ENCODE measurements at places on chromosomes 5 and 9.

- DNase-seq = no peak
Measured at GRCh38 chr5:92574023-92574422, 1007.0 kb downstream of the NR2F1-AS1 start.

DNA sequence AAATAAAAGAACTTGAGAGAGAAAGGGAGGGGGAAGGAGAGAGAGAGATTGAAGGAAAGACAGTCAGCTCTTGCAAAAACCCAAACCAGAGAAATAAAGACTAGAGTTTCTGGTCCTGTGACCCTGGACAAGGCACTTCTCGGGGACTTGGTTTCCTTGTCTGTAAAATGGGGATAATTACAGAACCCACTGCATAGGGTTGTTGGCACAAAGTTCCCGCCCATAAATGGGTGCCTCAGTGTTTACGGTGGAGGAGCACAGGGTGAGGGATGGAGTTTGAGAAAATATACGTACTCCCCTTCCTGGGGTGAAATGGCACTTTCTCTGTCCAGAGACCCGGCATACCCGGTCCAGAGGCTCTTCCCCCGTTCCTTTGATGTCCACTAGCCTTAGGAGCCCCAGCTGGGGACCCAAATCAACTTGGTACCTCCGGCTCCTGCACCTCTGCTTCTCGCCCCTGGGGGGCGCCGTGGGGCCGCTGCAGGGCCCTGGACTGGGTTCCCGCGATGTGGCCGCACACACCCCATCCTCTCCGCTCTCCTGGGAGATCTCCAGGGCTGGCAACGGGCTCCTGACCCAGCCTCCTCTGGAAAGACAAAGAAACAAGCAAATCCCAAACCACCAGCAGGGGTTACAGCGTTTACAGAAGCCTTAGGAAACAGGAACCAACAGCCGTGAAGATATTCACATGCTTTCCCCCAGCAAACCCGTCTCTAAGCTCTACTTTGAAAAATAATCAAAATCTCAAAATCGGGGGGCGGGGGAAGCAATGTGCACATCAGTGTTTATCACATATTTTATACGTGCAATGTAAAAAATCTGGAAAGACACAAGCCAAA lies 26.3 kb downstream of the PTGES start:
- DNase-seq = peak; percentile 85

DNA sequence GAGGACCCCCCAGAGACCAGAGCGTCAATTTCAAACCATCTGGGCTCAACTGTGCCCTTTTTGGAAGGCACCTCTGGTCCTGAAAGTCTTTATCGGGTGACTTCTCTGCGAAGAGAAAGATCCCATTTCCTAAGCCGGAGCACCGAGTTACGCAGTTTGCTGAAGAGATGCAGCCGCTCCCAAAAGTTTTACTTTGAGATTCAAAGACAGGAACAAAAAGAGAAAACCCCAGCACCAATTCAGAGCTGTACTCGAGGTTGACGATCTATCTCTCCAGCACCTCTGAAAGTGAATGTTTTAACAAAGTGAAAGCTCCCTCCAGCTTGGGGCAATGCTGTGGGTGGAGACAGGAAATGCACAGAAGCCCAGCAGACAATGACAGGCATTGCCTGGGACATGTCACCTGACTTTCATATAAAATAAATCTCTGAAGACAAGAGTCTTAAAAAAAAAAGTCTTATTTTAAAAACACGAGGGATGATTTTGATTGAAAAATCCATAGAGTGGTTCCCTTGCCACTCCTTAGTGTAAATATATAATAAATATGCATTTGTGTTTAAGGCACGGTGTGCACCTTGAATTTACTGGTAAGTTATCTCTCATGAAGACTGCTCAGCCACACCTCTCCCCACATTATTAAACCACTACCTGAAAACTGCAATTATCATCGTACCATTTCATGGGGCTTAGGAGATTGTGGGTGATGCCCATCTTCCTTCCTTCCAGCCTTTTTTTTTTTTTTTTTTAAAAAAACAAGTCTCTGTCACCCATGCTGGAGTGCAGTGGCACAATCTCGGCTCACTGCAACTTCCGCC lies 79.9 kb downstream of the FNBP1 start:
- DNase-seq = no peak

GRCh38 chr9:112753725-112754124 lies 3.2 kb downstream of the SNX30 start:
- DNase-seq = peak; percentile 57

DNA sequence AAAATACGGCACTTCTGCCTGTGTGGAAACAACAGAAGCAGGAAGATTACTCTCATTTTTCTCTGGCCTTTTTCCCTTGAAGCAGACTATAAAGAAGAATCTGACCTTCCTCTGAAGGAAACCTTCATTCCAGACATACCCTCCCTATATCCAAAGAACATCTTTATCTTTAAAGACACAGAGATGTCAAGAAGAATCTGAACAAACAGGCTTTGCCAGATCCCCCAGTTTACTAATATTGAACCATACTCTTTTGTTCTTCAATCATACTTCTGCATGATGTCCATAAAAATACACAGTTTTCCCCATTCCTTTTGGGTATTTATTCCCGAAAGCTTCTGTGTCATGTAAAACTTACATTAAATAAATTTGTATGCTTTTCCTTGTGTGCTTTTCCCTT lies 225.8 kb downstream of the MAT2B start:
- DNase-seq = no peak

DNA sequence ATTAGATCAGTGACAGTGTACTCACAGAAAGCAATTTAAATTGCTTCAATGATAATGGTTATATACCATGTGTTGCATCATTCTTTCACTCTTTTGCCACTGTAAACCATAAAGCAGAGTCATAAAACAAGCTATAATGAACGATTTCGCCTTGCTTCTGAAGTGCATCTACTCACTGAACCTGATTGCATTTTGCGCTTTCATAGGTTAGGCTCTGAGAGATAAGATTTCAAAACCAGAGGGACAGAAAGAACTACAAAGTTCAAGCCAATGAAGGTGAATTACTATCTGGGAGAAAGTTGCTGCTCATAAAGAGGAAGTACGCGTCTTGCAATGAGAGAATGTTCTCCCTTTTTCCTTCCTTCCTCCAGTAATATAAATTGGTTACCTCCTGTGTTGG lies 412.7 kb downstream of the CETN3 start:
- peak; percentile 45 for DNase-seq

DNA sequence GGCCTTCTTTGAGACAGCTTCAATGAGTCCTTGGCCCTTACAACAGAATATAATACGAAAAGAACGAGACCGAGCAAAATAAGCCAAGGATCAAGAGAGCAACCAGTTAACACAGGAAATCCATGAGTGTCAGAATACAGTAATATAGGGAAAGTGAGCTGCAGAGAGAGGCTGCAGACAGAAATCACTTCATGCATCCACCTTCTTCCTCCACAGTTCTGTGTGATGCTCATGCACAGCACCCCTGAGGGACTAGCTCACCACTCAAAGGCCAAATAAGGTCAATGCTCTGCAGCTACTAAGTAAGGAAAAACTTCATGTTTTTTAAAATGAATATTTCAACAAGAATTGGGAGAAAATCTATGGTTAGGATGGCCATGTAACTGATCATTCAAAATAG lies 257.1 kb downstream of the MCTP1 start:
- no peak for DNase-seq

DNA sequence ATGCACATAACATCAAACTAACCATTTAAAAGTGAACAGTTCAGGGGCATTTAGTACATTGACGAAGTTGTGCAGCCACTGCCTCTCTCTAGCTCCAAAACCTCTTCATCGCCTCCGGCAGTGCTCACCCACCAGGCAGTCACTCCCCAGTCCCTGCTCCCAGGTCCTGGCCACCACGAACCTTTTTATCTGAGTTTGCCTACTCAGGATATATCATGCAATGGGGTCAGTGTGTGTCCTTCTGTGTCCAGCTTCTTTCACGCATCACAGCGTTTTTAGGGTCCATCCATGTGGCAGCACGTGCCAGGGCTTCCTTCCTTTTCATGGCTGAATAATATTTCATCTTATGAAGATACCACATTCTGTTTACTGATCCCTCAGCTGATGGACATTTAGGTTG lies 4.6 kb downstream of the AHRR start:
- no peak for DNase-seq

GRCh38 chr9:136329211-136329627 lies 1.9 kb downstream of the GPSM1 start:
- DNase-seq = no peak

DNA sequence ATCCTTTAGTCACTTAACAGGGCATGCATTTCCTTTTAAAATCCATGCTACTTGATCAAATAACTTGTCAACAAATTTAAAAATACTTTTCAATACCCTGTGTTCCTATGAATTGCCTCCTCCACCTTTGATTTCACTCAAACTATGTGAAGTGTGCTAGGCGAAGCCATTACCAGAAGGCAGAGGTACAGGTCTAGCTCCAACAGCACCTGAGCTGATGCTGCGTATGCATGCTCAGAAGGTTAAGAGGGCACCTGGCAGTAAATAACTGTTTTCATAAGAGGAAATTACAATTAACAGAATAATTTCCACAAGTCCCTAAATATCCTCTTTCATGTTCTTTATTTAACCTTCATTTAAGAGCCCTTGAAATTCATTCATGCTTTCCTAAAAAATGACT lies 251.8 kb downstream of the EFNA5 start:
- no peak for DNase-seq

DNA sequence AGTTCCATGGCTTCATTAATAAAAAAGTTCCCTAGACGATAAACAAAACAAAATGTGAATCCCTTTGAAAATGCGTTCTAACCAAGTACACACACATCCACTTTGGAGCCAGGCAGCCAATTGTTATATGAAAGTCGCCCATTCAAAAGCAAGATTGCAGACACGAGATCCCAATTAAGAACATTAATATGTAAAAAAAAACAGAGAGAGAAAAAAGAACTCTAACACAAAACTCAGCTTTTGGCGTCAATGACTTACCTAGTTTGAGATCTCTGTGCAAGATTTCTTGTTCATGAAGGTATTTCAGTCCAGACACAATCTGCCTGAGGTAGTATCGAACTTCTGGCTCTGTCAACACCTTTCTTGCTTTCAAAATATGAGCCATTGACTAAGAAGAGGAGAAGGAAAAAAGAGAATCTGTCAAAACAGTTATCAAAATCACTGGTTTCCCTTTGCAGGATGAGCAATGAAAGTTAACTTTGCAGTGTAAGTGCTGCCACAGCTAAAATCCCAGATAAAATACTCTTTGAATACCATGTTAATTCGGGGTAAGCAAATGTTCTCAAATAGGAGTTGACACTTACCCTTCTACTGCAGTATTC lies 1.6 kb downstream of the PLK2 start:
- DNase-seq = no peak

DNA sequence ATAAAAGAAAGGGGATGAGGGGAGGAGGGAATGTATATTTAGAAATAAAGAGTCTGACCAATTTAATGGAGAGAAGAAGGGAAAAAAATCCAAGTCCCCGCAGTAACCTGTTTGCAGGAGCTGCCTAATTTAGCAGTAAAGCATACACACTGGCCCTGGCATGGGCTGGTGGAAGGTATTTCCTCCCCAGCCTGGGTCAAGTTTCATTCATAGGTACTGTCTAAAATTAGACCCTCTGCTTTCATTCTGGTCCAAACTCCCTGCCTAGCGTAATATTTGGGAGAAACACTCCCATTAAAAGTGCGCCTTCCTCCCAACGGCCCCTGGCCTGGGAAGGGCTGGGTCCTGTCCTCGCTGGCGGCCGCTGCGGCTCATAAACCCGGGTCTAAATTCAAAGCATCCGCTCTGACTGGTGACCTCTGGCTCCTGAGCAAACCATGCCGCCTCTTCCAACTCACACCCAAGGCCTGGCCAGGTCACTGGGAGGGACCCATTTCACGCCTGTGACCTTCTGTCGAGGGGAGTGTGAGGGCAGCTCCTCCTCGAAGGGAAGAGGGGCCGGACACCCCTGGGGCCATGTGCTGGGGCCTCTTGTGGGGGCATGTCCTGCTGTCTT lies 123.2 kb downstream of the FGF18 start:
- DNase-seq = no peak

GRCh38 chr5:103503066-103503465 lies 59.5 kb downstream of the NUDT12 start:
- DNase-seq = no peak

- DNase-seq = no peak
Measured at GRCh38 chr5:155418960-155419579, 405.5 kb downstream of the KIF4B start.

DNA sequence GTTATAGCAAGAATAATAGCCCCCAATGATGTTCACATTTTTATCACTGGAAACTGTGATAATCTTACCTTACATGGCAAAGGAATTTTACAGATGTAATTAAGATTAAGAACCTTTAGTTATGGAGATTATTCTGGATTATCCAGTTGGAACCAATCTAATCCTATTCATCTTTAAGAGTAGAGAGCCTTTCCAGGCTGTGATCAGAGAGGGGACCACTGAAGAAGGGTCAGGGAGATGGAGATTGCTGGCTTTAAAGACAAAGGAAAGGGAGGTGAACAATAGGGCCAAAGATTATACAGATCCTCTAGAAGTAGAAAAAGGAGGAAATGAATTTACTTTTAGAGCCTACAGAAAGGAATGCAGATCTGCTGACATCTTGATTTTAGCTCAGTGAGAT lies 253.5 kb upstream of the GRIN3A start:
- DNase-seq = no peak

DNA sequence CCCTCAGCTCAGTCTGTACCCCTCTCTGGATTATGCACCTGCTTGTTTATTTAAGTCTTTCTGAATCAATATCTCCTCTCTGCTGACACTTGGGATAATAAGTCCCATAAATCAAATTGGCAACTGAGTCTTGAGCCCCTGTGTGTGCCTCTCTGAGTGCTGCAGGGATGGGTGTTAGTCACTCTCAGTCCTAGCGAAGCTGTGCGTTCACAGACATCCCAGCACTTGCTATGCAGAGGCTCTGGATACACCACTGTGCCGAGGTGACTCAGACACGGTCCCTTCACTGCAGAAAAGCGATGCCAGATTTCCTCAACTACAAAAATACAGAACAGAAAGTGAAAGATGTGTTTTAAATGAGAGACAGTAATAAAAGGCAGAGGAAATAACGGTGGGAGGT lies 4.1 kb upstream of the KCNMB1 start:
- no peak for DNase-seq

DNA sequence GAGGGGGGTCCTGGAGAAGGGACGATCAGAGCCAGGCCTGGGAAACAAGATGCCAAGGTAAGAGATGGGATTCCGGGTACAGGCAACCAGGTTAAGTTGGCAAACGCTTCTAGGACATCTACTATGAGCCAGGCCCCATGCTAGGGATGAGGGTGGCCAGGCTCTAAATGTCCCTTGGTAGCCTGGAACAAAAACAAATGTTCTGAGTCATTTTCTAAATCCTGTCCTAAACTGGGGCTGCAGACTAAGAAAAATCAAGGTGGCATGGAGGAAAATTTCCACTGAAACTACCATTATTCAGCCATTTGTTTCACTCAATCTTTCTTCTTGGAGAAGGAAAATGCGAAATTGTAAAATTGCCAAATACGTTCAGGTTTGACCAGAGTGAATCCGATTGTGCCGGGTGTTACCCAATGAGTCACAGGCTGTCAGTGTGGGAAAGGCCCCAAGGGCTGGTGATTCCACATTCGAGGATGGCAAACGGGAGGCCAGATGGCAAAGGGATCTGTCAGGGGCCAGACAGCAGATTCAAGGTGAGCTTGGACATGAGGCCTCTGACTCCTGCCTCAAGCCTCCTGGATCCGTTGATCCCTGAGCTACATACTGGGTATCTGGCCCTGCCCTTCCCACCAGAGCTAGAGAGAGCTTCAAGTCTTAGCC lies 57.6 kb downstream of the PAX5 start:
- no peak for DNase-seq

GRCh38 chr5:23840083-23840482 lies 332.7 kb downstream of the PRDM9 start:
- no peak for DNase-seq

- no peak for DNase-seq
Measured at GRCh38 chr5:96385538-96385937, 47.5 kb downstream of the PCSK1 start.

All from hepatocyte (in vitro differentiated cells).